Epithelial cell of prostate (primary cell): ENCODE measurements at places on chromosomes 2 and 18.

- no peak for DNase-seq
Observed at GRCh38 chr2:143942486-143942885, 577.4 kb downstream of the ZEB2 start.

DNA sequence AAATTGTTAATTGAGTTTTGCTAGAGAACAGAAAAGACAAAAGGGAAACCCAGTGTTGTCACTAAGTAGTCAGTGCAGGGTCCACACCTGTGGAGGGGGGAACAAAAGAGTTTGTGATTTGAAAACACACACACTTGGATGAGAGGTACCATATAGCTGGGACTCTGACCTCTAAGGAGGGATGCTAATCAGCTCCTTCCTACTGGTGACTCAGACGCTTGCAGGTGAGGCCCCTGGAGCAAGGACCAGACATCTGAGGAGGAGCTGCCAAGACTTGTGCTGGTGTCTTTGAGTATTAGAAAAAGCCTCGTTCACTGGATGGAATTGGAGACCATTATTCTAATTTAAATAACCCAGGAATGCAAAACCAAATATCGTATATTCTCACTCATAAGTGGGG, 146.4 kb upstream of the MAP2 start:
- DNase-seq: no peak

DNA sequence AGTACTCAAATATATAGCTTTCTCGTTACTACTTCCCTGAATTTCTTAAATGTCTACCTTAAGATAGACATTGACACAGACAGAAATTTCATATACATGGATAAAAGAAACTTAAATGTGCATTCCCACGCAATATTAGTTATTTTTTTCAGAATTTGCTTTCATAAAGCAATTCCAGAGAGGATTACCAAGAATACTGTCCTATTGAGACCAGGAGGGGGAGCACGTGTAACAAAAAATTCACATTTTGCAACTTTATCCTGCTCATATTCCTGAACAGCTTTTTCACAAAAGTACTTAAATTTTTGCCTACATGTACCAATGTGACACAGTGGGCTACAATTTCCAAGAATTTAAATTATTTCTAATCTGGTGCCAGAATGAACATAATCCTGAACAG, 30.7 kb upstream of the ERCC3 start:
- no peak for DNase-seq

- no peak for DNase-seq
Observed at GRCh38 chr18:79989195-79989497, 783 bp upstream of the TXNL4A start.

GRCh38 chr2:112916625-112917247, 5.8 kb downstream of the IL37 start:
- no peak for DNase-seq

DNA sequence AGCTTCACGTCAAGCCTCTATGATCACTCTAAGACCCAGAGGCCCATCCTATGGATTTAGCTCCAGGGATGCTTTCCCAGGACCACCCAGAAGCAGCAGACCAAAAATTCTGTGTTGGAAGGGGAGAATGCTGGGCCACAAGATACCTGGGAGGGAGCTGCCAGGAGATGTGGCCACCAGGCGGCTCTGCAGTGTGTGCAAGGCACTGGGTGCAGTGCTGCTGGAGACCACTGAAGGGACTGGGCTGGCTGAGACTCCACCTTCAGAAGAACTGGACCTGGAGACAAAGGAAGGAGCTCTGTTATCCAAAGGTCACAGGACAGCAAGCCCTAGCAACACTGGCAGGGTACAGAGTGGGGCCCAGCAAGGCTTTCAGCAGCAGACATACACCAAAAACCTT, 34.0 kb downstream of the KANSL3 start:
- no peak for DNase-seq

GRCh38 chr18:56715121-56715520, 64.0 kb downstream of the WDR7 start:
- no peak for DNase-seq

- DNase-seq: no peak
Observed at GRCh38 chr2:47528874-47529273, 125.9 kb downstream of the MSH2 start.

DNA sequence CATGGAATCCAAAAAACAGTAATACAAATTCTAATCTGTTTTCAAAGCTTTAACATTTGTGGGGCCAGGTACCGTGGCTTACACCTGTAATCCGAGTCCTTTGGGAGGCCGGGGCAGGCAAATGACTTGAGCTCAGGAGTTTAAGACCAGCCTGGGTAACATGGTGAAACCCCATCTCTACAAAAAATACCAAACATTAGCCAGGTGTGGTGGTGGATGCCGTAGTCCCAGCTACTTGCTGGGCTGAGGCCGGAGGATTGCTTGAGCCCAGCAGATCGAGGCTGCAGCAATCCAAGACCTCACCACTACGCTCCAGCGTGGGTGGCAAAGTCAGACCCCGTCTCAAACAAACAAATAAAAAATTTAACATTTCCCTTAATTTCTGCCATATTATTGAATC, 74.3 kb upstream of the SALL3 start:
- DNase-seq: no peak
